ENCODE measurements at places on chromosomes 16 and 17. TPM values are rescaled to one million over a fixed set of nuclear protein-coding genes. Genes with fewer than 3 reads are reported as not detected.

DNA sequence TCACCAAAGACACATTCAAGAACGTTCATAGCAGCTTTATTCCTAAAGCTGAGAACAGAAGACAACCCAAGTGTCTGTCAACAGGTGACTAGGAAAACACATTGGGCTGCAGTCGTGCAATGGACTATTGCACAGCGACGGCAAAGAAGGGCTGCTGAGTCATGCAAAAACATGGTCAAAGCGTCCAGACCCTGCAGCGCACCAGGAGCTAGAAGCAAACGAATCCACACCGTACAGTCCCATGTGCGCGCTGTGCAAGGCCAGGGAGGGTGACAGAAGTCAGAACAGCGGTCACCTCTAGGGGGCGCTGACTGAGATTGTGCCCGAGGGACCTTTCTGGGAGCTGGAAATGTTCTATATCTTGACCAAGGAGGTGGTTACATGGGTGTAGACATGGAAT is 266.4 kb downstream of the MAF start:
- no peak for DNase-seq

The TMC8 gene
- total RNA-seq, result 0.12 TPM

GRCh38 chr17:35079547-35080423 is 16.3 kb upstream of the RFFL start:
- no peak for DNase-seq

GRCh38 chr16:396605-397004 is 394 bp upstream of the NME4 start:
- no peak for DNase-seq

The SHISA6 gene
- 1.2 TPM for total RNA-seq

Data from progenitor cell of endocrine pancreas (in vitro differentiated cells).